ENCODE measurements at places on chromosomes 2 and 18.

- no peak for DNase-seq
These were observed 938.3 kb upstream of the CNTNAP5 start for GRCh38 chr2:123086613-123087385.

DNA sequence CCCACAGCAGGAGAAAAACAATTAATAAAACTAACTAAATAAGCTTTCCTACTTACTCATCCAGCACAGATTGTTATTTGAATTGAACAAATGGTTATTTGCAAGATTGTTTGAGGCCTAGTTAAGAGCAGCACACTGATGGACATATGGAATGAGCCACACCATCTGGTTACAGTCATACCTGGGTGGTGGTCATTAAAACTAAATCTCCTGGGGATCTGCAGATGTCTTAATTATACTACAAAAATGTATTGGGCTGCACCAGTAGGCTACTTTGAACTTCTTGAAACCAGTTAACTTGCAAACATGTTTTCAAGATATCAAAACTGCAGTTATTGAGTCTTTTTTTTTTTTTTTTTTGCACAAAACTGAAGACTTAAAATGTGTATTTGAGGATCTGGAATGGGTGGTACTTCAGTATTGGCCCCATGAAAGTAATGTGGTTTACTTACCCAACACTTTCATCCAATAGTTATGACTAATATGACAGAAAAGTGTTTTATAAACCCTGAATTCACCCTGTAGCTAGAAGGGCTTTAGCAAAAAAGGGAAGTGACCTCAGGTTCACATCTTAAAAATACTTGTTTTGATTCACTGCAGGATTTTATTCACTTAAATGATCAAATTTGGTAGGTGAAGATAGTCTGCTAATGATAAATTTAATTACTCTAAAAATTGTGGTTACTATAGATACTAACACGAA lies 10.8 kb downstream of the AGFG1 start:
- no peak for DNase-seq

- DNase-seq = no peak
These were observed 24.2 kb downstream of the TET3 start for GRCh38 chr2:74008761-74009395.

DNA sequence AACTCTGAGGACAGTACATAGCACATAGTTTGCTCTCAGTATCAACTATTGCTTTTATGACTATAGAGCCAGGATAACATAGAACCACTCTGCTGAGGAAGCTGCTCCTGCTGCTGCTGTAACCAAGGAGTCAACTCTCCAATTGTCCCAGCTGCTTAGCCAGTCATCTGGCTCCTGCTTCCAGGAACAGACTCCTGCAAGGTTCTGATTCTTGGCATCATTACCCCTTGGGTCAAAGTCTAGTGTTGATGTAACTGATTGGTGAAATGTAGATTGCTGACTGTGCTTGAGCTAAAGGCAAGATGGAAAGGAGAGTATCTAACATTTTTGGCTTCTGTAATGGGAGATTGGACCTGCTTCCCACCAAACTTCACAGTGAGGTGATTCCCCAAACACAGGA lies 261.9 kb upstream of the FSHR start:
- DNase-seq = no peak

DNA sequence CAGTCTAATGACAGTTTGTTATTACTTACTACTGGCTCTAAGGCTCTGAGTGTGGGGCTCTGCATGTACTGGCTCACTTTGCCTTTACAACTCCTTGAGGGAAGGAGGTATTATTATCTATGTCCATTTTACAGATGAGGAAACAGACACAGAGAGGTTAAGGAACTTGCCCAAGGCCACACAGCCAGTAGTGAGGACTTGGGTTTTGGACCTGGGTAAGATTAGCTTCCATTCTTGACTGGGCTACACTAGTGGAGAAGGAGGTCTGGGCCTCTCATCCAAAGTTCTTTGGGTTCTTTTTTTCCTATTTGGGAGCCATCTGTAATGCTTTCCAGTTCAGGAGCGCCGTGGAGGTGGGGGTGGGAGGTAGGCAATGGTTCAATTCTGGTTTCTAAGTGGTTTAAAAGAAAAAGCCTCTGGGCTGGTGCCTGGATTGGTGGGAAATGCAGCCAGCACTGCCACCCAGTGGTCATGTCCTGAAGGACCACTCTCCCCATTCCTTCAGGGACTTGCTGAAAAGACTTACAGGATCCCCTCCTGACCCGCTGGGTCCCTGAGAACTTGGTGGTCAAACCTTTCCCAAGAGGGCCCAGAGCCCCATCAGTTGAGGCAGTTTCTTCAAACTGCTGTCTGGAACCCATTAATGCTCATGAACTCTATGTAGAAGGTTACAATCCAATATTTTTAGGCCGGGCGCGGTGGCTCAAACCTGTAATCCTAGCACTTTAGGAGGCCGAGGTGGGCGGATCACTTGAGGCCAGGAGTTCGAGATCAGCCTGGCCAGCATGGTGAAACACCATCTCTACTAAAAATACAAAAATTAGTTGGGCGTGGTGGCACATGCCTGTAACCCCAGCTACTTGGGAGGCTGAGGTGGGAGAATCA lies 38.6 kb upstream of the NOTO start:
- peak; percentile 68 for DNase-seq

DNA sequence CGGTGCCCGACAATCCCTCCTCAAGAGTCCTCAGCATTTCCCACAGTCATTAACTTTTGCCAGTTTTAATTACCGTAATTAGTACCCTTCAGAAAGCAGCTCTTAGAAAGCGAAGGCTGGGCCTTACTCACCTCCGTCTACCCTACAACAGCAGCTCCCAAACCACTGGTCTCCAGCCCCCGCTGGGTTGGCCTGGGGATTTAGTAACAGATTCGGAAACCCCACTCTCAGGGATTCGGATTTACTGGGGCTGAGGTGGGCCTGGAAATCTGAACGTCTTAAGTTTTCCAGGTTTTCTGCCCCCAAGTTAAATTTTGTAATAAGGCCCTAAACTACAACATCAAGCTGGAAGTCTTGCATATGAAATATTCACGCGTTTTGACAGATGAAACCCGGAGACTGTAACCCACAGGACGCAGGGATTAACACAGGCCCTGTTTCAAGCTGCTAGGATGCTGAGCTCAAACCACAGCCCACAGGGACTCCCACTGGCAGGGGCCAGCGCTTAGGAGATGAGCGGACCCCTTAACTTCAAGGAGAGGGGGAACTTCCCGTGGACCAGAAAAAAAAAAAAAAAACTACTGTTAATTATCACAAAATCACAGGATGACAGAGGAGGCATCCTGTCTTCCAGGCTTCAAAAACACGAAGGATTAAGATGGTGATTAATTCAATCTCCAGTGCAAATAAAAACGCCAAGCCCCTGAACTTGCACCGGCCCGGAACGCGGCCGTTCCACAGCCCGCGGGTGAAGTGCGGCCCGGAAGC lies 985 bp downstream of the ILKAP start:
- DNase-seq = peak; percentile 37

DNA sequence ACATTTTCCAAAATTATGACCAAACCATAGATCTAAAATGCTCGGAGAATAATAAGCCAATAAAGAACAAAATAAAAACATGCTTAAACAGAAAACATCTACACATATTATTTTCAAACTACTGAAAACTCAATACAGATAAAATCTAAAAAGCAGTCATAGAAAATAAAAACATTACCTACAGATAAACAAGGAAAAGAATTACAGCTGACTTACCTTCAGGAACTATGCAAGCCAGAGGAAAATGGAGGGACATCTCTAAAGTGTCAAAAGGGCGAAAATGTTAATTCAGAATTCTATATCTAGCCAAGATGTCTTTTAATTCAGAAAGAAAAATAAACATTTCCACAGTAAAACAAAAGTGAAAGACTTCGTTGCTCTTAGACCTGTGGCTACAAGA lies 112.9 kb upstream of the GYPC start:
- no peak for DNase-seq

- no peak for DNase-seq
These were observed 64.2 kb upstream of the ITGB6 start for GRCh38 chr2:160264308-160264707.

DNA sequence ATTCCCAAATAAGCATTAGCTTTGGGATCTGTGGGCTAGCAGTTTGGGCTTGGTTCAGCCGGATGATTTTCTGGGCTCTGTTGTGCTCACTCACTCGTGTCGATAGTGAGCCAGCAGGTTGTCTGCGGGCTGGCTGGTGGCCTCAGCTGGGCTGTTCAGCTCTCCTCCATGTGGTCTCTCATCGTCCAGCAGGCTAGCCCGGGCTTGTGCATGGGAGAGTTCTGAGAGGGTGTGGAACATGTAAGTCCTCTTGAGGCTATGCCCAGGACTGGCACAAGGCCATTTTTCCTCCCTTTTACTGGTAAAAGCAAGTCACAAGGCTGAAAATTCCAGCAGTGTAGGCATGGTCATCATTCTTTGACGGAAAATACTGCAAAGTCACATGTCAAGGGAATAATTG lies 38.5 kb downstream of the NTSR2 start:
- DNase-seq = no peak

DNA sequence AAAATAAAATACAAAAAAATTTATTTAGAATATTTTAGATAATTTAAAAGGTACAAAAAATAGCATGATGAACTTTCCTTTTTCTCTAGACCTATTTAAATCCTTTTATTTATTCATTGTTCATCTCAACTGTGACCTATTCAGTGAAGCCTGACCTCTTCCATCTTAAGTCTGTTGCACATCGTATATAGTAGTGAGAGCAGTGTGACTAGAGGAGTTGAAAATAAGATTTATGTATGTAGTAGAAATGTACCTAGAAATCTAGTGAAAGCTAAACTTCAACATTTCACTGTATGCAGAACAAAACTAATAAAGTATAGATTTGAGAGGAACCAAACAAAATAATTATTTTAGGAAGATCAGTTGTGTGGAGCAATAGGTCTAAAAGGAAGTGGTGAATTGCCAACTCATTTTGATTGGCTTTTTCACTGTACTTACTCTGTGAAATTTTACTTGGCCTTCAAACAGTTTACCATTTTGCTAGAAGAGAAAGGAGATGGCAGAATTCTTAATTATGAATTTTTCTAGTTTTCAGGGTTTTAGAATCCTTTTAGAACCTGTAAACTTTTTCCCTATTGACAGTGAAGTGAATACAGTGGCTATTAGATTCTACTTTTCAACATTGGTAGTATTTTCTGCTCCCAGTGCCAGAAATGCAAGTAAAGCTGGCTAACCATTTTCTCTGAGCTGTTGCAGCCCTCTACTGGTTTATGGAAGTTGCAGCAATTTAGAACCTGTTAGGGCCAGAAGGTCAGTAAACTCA lies 11.0 kb downstream of the ANKRD12 start:
- peak; percentile 89 for DNase-seq
